ENCODE measurements at places on chromosomes 6 and 20.

DNA sequence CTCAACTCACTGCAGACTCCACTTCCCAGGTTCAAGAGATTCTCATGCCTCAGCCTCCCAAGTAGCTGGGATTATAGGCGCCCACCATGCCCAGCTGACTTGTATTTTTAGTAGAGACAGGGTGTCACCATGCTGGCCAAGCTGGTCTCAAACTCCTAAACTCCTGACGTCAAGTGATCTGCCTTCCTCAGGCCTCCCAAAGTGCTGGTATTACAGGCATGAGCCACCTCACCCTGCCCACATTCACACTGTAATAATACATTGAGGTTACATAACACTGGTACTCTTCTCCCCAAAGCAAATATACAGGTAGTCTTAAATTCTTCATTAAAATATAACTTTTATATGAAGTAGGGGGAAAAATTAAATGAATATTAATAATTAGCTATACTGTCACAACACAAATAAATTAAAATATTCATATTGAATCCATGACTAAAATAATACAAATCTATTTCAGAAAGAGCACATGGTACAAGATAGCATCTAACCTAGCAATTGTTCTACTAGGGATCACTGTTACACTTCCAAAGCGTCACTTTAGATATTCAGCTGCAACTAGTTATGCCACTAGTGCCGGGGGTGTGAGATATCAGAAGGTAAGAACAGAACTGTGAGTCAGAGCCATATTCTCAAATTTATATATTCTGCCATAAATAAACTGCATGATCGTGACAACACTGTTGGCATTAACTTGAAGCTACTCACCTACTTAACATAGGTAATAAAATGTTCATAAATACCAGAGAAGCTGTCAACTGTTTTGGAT, 169.1 kb upstream of the SHLD1 start:
- DNase-seq = no peak

DNA sequence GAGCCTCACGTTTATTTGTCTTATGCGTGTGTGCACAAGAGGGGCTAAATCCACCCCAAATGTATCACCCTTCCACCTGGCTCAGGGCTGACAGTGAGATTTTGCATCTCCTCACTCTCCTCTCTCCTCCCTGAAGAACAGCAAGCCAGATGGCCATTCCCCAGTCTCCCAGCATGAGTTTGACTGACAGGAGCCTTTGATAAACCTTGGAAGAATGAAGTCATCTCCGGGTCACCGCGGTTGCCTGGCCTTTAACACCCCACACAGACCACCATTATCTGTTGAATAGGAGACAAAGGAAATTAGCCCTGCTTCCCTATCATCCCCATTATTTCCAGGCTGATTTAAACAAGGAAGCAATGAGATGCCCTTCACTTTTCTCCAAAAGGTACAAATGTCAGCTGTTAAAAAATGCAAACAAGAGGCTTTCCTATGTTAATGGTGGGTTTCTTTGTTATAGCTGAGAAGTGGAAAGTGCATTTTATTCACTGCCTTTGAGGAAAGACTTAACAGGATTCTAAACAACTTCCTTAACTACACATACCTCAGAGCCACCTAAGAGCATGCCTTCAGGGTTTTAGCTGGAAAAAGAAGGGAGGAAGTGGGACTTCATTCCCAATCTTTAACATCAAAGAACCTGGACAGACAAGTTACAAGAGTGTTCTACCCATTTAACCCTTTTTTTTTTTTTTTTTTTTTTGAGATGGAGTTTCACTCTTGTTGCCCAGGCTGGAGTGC, 524.8 kb upstream of the ID4 start:
- no peak for DNase-seq

DNA sequence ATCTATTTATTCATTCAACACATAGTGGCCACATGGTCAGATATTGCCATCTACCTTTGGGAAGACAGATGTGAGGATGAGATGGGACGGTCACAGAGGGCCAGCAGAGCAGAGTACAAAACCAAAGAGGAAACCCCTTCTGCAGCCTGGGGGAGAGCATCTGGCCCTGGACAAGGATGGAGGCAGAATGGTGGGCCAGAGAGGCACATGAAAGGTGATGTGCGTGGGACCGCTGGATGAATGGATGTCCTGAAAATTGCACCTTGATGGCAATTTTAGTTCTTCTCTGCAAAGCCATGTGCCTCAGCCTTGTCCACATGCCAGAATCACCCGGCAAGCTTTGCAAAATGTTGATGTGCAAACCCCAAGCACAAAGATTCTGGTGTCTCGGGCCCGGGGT, 77.4 kb upstream of the CD93 start:
- DNase-seq = no peak

GRCh38 chr20:58478141-58478805, 36.9 kb downstream of the APCDD1L start:
- no peak for DNase-seq
